NCI-H187 (cell line): ENCODE measurements at places on chromosomes 7 and 10.

- DNase-seq, result no peak
Observed at GRCh38 chr7:155896531-155897263, 84.4 kb upstream of the SHH start.

DNA sequence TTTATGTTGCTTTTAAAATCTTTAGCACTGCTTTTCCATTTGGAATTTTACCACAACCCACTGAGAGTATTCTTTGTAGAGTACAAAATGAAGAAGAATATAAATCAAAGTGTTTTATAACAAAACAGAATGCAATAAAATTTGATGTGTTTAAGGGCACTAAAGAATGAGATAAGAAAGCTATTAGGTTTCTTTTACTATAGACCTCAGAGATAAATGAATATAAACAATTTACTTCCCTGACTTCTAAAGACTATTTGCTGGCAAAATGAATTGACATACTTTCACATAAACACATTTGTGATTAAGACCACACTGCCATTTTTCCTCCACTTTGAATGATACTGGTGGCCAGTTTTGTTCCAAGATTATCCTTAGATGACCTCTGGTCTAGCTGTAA lies 124.5 kb downstream of the ITGA8 start:
- no peak for DNase-seq

- DNase-seq, result no peak
Observed at GRCh38 chr10:16995867-16996529, 133.6 kb downstream of the CUBN start.

DNA sequence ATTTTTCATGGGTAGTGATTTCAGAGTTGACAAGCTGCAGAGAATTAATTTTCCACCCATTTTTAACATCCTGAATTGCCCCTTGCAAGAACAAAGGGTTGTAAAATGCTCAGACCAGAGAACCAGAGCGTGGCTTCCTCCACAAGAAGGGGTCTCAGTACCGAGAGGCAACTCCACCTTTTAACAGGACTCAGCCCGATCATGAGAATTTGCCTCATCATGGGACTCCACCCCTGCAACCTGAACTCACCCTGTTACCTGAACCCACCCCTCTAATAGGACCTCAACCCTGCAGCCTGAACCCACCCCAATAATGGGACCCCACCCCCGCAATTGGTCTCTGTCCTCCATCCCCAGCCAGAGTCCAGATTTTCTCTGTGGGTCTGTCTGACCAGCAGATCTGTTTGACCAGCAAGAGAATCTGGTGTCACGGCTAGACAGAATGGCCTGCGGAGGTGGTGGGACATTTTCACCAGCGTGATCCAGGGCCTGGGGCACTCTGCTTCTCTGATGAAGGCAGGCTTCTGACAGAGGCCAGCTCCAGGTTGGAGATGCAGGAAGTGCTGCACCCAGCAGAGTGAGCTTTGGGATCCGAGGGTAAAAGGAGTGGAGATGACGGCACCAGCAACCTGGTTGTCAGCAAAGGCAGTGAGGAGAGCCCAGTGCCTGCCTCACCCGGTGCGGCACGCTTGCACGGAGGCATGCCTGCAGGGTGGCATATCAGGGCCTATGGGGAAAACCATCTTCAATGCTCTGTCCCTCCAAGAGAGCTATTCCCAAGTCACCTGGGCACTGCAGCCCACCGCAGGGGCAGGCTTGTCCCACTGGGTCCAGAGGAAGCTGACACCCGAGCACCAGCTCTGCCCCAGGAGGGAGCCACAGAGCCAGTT lies 136.6 kb downstream of the TCERG1L start:
- DNase-seq, result no peak

DNA sequence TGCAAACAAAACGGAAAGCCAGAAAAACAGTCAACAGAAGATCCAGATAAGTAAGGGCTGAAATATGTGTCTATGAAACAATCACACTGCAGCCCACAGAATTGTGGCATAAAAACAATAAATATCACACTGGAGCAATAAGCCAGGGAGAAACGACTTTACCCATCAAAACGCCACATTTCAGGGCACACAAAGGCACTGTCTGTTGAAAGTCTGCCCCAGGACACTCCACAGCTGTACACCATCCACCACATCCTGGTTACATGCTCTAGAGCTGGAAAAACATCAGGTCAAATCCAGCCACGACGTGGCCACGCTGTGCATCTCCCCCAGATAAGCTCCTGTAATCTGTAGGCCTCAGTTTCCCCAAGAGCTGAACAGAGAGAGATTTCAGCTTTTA lies 88.7 kb downstream of the COBL start:
- no peak for DNase-seq

DNA sequence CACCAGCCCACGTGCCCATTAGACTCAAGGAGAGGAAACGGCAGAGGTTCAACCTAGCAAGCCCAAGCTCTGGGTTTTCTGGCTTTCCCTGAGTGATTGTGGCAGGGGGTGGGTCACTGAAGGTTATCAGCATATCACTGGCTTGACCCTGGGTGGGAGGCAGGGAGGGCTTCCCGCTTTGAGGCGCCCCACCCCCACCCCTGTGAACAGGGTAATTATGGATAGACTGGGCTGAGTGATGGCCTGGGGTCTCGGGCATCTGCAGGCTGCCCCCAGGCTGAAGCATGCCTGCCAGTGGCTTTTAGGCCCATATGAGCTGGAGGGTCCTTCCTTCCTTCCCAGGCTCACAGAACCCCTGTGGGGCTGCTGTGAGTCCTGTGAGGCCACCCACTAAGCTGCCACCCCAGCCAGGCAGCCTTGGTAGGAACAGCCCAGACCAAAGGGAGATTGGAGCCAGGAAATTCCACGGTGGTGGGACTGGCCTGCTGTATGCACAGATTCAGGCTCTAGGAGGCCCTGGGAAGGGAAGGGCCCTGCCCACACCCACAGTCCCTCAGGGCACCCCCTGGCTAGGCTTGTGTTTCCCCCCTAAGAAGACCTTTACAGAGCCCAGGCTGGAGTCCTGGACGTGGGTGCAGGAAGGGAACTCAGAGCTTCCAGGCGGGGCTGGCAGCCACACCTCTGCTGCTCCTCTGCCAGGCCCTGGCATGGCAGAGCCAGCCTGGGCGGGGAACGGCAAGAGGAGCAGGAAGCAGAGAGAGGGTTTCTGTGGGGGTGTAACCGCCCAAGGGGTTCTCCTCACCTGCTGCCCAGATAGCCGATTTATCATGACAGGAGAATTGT lies 33.1 kb downstream of the GPRIN2 start:
- no peak for DNase-seq

- DNase-seq, result peak; percentile 3
Observed at GRCh38 chr7:88401009-88401623, 94.4 kb upstream of the STEAP4 start.

- no peak for DNase-seq
Observed at GRCh38 chr7:333393-333764, 43.4 kb downstream of the FOXL3 start.

GRCh38 chr7:31047313-31048146 lies 4.6 kb upstream of the ADCYAP1R1 start:
- no peak for DNase-seq

DNA sequence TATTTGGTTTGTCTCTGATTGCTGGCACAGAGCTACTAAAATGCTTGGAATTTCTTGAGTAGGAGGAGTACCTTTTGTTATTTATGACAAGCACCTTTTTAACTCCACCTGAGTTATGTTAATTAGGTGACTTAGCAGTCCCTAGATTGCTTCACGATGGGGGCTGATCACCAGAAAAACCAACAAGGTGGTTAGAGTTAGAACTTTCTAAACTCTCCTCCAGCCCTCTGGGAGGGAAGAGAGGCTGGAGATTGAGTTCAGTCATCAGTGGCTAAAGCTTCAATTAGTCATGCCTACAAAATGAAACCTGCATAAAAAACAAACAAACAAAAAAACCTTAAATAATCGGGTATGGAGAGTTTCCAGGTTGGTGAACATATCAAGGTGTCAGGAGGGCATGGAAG lies 23.6 kb upstream of the ING3 start:
- no peak for DNase-seq

- DNase-seq, result no peak
Observed at GRCh38 chr10:86953747-86954680, 3.4 kb downstream of the MMRN2 start.

GRCh38 chr7:142537760-142538159 lies 211.5 kb upstream of the PRSS1 start:
- DNase-seq, result no peak

GRCh38 chr7:107090457-107090856 lies 46.0 kb downstream of the PRKAR2B start:
- no peak for DNase-seq

DNA sequence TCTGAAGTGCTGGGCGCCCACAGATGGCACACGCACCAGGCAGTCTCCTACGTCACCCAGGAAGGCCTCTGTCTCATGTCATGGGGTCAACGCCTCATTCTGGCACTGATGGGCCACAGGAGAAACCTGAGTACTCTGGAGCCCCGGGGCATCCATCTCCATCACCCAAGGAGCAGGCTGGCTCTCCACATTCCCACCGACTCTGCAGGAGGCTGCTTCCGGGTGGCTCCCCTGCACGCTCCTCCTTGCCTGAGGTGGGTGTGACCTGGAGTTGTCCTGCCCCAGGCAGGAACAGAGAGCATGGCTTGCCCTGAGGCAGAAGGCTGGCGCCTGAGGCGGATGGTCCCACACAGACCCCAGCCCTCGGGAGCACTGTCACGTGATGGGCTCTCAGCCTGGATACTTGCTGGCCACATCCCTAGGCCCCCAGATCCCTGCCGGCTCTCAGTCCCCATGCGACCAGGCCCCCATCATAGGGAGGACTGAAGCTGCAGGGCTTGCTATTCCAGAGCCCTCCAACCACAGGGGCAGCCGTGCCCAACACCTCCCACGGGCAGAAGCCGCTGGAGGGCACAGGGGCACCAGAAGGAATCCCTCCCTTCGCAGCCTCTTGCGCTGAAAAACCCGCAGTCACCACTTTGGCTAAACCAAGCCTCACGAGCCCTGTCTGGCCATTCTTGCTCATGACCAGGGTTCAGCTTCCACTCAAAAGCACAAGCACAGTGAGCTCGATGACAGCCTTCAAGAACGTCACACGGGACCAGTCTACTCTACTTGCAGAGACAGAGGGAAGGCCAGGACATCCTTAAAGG lies 80.7 kb downstream of the MAD1L1 start:
- DNase-seq, result no peak

- no peak for DNase-seq
Observed at GRCh38 chr10:114761205-114762193, 60.1 kb upstream of the FHIP2A start.

- no peak for DNase-seq
Observed at GRCh38 chr7:113092762-113093161, 6.1 kb upstream of the GPR85 start.

GRCh38 chr7:130379921-130380860 lies at the start of gene CPA1:
CPA1 (plus strand) TSS chr7:130380494; CDS start chr7:130380521, 27 bp downstream.
- no peak for DNase-seq

GRCh38 chr10:60820093-60820754 lies 41.9 kb downstream of the CDK1 start:
- DNase-seq, result no peak

- no peak for DNase-seq
Observed at GRCh38 chr10:6385665-6386064, 182.9 kb downstream of the PFKFB3 start.

DNA sequence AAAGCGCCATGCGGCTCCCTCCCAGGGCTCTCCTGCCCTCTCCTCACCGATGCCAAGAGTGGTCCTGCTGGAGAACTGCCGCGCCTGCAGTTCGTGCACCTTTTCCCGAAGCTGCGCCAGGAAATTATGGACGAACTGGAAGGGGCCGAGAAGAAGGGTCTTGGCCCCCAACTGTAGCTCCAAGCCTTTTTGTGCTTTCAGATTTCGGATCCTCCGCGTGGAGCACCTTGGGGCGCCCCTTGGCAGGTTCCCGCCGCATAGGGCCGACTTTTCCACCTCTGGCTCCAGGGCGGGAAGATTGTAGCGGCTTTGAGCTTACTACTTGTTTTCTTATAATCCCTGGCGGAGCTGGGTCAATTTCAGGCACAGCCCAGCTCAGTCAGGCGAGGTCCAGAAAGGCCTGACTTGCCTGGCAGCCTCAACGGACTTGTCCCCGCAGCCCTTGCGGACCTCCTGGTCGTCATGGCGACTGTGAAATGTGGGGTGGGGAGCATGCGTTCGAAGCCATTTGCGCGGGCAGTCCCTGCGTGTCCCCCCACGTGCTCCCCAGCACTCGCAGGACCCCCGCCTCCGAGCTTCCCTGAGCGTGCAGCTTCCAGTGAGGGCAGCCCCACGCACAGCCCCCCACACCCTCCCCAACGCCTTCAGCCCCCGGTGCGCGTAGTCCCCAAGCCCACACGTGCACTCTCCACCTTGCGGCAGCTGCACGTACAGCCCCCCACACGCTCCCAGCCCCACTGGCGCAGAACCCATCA lies 129.9 kb downstream of the KBTBD2 start:
- no peak for DNase-seq

GRCh38 chr7:30468791-30469190 lies 9.8 kb downstream of the NOD1 start:
- no peak for DNase-seq

GRCh38 chr7:1512781-1513656 lies 8.8 kb upstream of the INTS1 start:
- no peak for DNase-seq

GRCh38 chr7:131673576-131673975 lies 117.1 kb upstream of the PODXL start:
- no peak for DNase-seq

DNA sequence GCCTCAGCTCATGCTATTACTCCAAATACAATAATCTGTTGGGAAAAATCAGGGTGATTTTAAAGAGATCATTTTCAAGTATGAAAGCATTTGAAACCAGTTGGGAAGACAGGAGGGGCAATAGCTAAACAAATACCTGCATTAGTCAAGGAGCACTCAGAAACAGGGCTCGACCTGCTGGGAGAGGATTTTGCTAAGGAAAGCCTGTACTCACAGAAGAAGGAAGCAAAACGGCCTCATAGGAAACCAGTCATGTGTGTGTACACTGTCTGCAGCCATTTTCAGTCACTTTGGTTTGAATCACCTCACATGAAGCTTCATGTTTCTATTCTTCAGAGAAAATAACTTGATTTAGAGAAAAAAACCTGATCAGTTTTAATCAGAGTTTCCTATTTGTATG lies 38.6 kb downstream of the FZD1 start:
- DNase-seq, result no peak

GRCh38 chr10:131002031-131002861 lies 309.3 kb downstream of the TCERG1L start:
- DNase-seq, result no peak

GRCh38 chr7:18553605-18554003 lies 58.1 kb downstream of the HDAC9 start:
- no peak for DNase-seq

DNA sequence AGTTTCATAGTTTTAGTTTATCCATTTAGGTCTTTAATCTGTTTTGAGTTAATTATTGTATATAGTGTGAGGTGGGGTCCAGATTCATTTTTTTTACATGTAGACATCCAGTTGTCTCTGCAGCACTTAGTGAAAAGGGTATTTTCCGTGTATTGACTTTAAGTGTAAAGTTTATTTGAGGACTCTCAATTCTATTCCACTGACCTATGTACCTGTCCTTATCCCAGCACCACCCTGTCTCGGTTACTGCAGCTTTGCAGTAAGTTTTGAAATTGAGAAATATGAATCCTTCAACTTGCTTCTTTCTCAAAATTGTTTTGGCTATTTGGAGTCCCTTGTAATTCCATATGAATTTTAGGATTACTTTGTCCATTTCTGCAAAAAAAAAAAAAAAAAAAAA lies 29.8 kb downstream of the FHIP2A start:
- DNase-seq, result no peak
